ENCODE measurements at places on chromosomes 3 and 15.

DNA sequence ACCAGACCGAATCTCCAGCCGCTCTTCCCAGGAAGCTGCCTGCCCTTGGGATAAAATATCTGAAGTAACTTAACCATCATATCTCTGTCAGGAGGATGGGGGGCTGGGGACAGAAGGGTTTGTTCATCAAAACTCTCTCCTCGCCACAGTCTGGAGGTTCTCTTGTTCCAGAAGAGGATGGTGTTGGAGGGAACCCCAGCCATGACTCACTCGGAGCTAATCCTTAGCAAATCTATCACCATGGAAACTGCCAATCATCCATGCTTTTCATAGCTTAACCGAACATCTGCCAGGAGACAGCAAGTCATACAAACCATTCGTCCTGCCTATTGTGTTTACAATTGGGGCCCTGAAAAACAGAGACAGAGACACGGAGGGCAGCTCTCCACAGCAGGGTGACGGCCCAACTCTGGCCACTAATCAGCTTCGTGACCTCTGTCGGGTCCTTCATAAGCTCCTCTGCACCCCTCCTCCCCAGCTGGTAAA is 73.8 kb upstream of the HEG1 start:
- DNase-seq, result no peak

DNA sequence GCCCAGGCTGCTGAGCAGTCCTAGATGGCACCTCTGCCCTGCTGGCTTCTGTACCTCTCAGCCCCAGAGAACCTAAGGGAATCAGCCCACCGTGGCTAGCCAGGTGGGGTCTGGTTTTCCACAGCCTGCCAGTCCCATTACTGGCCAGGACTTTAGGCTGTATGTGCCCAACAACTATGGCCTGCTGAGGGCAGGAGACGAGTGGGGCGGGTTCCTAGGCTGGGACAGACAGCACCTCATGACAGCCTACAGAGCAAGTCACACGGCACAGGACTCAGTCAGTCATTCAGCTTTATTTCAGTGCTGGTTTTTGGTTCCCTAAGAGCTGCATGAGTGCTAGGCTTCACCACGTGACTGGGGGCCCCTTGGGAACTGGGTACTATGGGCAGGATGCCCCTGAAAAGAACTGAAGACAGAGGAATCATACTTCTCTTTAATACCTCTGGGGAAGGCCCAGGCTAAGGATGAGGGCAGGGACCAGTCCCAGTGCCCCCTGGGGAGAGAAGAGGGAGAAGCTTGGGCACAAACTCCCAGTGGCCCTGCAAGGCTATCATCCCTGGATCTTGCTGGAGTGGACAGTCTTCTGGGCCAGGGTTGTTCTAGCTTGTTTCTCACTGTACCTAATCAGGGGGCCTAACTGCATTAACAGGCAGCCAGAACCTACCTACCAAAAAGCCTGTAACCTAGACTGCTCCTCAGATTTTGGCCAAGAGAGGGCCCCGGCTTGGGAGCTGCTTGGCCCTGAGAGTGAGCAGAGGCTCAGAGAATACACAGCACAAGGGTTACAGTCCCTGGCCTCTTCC is 14.8 kb downstream of the CLK3 start:
- DNase-seq, result no peak

- DNase-seq, result no peak
These were observed 49.7 kb downstream of the CGGBP1 start for GRCh38 chr3:88009066-88009465.

- DNase-seq, result no peak
These were observed 44.3 kb downstream of the THRB start for GRCh38 chr3:24450160-24450907.

DNA sequence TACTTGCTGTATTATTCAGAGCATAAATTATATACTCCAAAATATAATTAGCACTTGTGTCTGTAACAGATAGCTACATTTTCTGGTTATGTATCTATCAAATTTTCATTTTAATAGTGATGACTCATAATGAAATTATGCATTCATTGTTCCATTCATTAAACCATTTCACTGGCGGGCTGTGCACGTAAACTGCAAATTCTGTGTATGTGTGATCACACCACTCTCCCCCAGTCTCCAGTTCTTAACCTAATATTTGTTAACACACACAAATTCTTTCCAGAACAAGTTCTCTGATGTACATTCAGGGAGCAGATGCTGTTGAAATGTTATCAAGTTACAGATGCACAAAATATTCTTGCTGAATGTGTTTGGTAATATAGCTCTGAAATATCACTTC is 3.8 kb upstream of the KCNMB2 start:
- no peak for DNase-seq

DNA sequence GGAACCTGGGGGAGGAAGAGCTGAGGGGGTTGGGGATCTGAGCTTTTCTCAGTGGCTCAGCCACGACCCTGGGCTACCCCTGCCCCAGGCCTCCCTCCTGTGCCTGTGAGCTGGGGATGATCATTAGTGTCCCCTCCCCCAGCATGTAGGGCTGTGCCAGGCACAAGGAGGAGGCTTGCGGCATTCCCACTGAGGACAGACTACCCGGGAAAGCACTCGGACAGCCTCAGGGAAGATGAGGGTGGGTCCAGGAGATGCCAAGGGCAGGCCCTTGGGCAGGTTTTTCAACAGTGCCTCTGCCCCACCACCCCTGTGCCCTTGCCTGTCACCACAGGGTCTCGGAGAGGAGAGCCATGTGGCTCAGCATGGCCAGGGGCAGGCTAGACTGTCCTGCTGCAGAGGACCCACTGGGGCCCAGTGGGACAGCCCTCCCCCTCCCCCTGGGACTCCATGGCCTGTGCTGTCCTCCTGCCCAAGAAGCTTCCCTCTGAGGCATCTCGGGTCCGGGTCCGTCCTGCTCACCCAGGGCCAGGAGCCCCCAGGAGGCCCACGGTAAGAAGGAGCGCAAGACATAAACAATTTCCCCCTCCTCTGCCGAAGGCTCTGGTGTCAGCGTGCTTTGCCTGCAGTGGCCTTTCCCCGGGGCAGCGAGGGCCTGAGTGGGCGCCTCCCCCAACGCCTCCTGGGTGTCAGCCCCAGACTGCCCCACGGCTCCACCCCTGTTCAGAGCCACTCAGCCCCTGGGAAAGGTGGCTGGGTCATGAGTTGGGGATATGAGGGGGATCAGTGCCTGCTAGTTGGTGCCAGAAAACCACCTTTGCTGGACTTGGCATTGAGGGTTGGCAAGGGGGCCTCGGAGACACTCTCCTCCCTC is 192.5 kb downstream of the GOLGA6L6 start:
- DNase-seq, result no peak

DNA sequence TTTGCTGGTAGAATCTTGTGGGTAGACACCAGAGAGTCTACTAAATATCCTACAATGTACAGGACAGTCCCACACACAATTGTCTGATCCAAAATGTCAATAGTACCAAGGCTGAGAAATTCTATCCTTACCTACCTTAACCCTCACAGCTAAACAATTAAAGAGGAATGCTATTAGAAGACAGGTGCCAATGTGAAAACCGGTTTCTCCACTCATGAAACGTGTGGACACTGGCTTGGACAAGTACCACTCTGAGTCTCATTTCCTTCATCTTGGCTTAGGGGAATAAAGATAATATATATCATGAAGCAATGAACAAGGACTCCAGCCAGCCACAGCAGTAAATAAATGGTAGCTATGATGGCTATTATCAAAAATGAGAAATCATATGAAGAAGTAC is 90.2 kb downstream of the RFTN1 start:
- DNase-seq, result no peak

GRCh38 chr3:178001670-178002101 is 534.5 kb upstream of the KCNMB2 start:
- DNase-seq, result no peak

DNA sequence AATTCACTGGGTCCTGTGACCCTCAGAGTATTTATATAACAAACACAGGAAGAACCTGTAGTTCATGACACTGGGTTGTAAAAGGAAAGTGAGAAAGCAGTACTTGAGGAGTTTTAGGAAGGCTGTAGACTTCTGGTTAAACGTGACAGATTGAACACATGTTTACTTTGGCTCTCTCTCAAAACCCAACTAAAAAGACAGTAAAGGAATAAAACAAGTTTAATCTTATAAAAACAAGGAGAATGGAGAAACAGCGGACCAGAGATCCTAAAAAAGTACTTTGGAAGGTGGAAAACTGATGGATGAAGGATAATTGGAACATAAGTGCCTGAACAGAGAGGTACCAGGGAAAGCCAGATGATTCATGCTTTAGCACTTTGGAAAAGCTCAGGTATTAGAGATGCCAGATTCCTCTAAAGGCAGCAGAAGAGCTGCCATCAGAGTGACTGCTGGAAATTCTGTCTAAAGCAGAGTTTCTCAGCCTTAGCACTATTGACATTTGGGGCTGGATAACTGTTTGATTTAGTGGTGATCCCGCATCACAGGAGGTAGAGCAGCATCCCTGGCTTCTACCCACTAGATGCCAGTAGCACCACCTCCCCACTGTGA is 182.9 kb upstream of the RORA start:
- DNase-seq, result no peak

Data from activated T-cell treated with anti-CD3 and anti-CD28 coated beads for 1 hour (primary cell).